ENCODE measurements at places on chromosomes 16 and 17. TPM values are rescaled to one million over a fixed set of nuclear protein-coding genes. Genes with fewer than 3 reads are reported as not detected.

CRHR1 gene
- total RNA-seq: not detected

HBQ1 gene
- not detected for total RNA-seq

KRT24 gene
- not detected for total RNA-seq

CMTM2 gene
- total RNA-seq: not detected

PIRT gene
- total RNA-seq: not detected

RAMP2 gene
- not detected for total RNA-seq

PRRT2 gene
- total RNA-seq: 0.44 TPM

ACE gene
- 0.44 TPM for total RNA-seq

ABI3 gene
- total RNA-seq: 0.66 TPM

TNFRSF17 gene
- total RNA-seq: not detected

KRT12 gene
- 0.43 TPM for total RNA-seq

ADAD2 gene
- not detected for total RNA-seq

SMIM36 gene
- not detected for total RNA-seq

CPHXL2 gene
- total RNA-seq: not detected

CA10 gene
- 1.4 TPM for total RNA-seq

CCL8 gene
- total RNA-seq: not detected

CDK5R1 gene
- 1.6 TPM for total RNA-seq

GAST gene
- not detected for total RNA-seq

ZNF598 gene
- 54.9 TPM for total RNA-seq

PRSS22 gene
- total RNA-seq: not detected

UNC119 gene
- total RNA-seq: 19.6 TPM

RAB34 gene
- total RNA-seq: 222 TPM

All from placental pericyte (primary cell).